ENCODE measurements at places on chromosomes 7 and 10. TPM values are rescaled to one million over a fixed set of nuclear protein-coding genes. Genes with fewer than 3 reads are reported as not detected.

The C10orf105 gene
- total RNA-seq: not detected

GRCh38 chr10:36003688-36004087, 361.6 kb upstream of the FZD8 start:
- no peak for DNase-seq

DNA sequence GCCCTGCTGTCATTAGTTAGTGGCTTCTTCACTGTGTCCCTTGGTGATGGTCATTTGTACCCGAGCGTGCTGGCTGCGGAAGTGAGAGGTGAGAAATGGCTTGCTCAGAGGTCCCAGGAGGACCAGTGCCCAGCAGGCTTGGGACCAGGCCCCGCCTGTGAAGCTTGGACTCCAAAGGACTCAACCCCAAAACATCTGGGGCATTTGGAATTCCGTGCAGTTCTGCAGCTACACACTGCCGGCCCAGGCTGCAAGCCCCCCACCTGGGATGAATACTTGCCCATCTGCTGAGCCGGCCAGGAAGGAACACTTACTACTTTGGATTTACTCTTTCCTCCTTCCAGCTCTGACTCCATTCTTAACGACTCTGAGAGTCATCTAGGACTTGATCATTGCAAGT, 18.0 kb downstream of the ECHDC3 start:
- DNase-seq: no peak

DNA sequence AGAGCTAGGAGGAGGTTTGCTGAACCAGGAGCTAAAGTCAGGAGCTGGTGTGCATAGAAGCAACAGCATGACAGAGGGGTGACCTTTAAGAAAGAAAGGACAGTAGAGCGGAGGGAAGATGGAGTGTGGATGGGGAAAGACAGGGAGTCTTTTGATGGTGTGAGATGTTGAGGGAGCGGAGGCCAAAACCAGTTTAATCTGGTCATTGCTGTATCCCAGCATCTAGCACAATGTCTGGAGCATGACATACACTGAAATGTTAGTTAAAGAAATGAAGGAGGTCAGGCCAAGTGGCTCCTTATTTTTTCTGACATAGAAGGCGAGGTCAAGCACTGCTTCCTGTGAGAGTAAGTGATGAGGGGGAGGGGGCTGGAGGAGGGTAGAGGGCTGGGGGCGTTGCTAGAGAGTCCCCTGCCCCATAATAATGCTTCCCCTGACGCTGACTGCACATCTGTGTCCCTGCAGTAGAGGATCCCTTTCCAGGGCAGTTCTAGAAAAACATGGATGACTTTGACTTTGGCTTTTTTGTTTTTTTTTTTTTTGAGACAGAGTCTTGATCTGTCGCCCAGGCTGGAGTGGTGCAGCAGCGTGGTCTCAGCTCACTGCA, 70.2 kb downstream of the ZNF467 start:
- DNase-seq: no peak

GRCh38 chr7:16754856-16755317, 1.3 kb downstream of the TSPAN13 start:
- no peak for DNase-seq

DNA sequence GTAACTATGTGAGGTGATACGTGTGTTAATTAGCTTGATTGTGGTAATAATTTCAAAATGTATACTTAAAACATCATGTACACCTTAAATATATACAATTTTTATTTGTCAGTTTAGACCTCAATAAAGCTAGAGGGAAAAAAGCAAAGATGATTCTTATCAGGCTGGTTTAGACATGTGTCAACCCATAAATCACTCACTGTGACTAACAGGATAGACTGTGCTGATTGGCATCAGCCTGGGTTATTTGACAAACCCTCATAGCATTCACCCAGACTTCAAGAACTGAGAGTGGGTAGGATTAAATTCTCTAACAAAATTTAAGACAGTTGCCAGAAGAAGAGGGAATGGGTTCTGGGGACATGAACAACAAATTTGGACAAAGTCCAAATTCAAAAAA, 73.8 kb upstream of the TMEM140 start:
- DNase-seq: no peak

DNA sequence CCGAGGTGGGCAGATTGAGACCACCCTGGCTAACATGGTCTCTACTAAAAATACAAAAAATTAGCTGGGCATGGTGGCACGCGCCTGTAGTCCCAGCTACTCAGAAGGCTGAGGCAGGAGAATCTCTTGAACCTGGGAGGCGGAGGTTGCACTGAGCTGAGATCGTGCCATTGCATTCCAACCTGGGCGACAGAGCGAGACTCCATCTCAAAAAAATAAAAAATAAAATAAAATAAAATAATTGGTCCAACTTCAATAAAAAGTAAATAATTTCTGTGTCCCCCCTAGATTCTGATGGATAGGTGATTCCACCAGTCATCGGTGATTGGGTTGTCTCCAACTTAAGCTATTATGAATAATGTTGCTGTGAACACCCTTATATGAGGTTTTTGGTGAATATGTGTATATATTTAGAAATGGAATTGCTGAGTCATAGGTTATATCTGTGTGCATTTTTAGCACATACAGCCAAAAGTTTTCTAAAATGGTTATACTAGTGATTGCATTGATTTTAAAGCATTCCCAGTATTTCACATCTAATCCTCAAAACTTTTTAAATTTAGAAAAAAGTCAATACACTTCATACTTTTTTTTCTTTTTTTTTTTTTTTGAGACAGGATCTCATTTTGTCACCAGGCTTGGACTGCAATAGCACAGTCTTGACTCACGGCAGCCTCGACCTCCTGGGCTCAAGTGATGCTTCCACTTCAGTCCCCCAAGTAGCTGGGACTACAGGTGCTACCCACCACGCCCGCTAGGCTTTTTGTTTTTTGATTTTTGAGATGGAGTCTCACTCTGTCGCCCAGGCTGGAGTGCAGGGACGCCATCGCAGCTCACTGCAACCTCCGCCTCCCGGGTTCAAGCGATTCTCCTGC, 13.7 kb upstream of the SRPK2 start:
- no peak for DNase-seq

GRCh38 chr7:102215711-102216110, 71.0 kb upstream of the SH2B2 start:
- DNase-seq: no peak
